Kidney tubule cell (primary cell): ENCODE measurements at places on chromosomes 4 and X.
A peak's percentile ranks its signal among the peaks of the same experiment; 100 is the strongest.

DNA sequence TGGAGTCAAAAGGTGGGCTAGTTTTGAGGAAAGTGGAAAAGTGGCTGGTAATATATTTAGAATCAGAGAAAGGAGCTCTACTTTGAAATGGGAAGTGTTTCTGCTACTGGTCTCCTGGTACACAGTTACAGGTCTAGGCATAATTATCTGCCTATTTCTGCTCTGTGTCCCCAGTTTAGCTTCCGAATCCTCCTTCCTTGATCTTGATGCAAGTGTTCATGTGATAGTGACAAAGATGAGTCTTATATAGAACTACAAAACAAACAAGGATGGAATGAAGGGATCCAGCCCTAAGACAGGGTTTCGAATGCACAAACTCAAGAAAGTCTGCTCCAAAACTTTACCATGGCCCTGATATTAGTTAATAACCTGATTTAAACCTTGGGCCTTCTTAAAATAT, 580.2 kb downstream of the INPP4B start:
- no peak for DNase-seq

GRCh38 chrX:97126020-97126419, 242.3 kb downstream of the RPA4 start:
- DNase-seq = peak; percentile 1

GRCh38 chrX:129659861-129660260, 5.1 kb upstream of the APLN start:
- DNase-seq = no peak

GRCh38 chr4:155602351-155603140, 64.1 kb upstream of the GUCY1A1 start:
- peak; percentile 35 for DNase-seq
